CD4-positive, alpha-beta T cell treated with Interleukin-17A for 1 hour (primary cell): ENCODE measurements at places on chromosomes 13 and 19.
A peak's percentile ranks its signal among the peaks of the same experiment; 100 is the strongest.

GRCh38 chr13:73934215-73934641, 200.0 kb downstream of the KLF12 start:
- no peak for DNase-seq

GRCh38 chr19:36421749-36422481, 3.5 kb upstream of the ZFP82 start:
- DNase-seq = no peak

GRCh38 chr13:23949200-23949599, 51.9 kb upstream of the C1QTNF9B start:
- no peak for DNase-seq

GRCh38 chr19:33556261-33556660, 34.7 kb upstream of the PEPD start:
- DNase-seq = no peak

GRCh38 chr13:66887088-66887487, 343.0 kb downstream of the PCDH9 start:
- DNase-seq = no peak

DNA sequence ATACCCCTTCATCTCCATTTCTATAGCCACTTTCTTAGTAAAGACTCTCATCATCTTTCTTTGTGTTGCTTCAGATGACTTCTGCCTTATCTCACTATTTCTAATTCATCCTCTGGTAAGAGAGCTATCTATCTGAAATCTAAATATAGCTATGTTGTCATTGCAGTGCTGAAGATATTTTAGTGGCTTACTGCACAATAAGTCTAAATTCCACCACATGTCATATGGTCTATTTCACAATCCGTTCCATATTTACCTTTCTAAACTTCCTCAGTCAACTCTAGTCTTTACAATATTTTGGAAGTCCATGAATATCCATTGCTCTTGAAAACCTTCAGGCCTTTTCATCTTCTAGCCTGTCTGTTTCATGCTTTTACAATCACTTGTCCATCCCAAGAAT, 465.1 kb upstream of the SLC10A2 start:
- no peak for DNase-seq

DNA sequence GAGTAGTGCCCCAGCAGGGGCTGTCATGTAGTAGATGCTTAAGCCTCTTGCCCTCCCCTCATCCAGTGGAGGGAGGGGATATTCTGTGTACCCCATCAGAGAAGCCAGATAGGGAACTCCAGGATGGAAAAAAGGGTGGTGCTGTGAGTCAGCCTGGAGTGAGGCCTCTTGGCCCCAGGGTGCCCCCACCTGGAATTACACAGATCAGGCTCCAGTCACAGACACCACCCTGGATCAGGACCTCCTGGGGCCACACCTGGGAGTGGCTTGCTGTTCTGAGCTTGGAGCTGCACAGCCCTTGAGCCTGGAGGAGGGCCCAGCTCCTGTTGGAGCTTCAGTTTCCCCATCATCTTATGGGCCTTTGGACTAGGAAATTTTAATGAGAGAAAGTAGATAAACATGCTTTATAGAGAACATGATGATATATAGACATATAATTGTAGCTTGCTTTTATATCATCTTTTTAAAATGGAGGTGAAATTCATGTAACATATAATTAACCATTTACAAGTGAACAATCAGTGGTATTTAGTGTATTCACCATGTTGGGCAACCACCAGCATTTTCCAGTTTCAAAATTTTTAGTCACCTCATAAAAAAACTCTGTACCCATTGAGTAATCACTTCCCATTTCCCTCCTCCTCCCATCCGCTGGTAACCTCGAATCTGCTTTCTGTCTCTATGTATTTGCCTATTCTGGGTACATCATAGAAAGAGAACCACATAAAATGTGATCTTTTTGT, 24.6 kb downstream of the CYP4F22 start:
- no peak for DNase-seq

GRCh38 chr19:11171144-11171543, 15.6 kb upstream of the SPC24 start:
- DNase-seq = no peak

- DNase-seq = no peak
Observed at GRCh38 chr13:84077271-84077670, 195.0 kb upstream of the SLITRK1 start.

DNA sequence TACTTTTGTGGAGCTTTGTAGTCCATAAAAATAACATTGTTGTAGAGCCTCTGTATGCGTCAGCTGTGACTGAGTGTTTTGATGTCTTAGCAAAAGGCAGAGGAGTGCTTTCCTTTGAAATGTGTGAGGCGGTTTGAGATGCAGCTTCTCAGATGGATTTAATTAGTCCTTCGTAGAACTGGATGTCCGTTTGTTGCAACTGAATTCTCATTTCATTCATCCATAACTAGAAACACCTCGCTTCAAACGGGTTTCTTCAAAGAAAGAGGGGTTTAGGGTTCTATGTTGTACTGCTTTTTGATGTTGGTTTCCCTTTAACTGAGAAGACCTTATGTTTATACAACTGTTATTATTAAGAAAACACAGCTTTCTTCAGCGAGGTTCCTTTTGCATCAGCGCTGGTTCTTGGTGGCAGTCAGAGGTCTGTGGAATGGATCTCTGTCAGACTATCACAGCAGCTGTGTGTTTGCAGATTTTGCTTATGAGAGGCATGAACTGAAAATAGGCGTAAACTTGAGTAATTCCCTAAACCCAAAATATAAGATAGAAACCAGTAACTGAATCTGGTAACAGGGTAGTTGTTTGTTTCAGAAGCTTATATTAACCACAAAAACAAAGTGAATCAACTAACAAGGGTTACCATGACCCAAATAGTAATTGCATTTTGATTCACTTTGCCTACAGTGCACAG, 194.4 kb downstream of the GGACT start:
- DNase-seq = no peak

DNA sequence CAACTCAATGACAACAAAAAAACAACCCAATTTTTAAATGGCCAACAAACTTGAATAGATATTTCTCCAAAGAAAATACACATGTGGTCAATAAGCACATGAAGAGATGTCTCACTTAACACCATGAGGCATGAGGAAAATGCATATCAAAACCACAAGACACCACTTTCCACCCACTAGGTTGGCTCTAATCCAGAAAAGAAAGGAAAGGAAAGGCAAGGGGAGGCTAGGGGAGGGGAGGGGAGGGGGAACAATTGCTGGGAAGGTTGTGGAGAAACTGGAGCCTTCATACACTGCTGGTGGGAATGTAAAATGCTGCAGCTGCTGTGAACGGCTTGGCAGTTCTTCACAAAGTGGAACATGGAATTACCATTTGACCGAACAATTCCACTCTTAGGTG, 854.3 kb downstream of the UQCRFS1 start:
- no peak for DNase-seq

DNA sequence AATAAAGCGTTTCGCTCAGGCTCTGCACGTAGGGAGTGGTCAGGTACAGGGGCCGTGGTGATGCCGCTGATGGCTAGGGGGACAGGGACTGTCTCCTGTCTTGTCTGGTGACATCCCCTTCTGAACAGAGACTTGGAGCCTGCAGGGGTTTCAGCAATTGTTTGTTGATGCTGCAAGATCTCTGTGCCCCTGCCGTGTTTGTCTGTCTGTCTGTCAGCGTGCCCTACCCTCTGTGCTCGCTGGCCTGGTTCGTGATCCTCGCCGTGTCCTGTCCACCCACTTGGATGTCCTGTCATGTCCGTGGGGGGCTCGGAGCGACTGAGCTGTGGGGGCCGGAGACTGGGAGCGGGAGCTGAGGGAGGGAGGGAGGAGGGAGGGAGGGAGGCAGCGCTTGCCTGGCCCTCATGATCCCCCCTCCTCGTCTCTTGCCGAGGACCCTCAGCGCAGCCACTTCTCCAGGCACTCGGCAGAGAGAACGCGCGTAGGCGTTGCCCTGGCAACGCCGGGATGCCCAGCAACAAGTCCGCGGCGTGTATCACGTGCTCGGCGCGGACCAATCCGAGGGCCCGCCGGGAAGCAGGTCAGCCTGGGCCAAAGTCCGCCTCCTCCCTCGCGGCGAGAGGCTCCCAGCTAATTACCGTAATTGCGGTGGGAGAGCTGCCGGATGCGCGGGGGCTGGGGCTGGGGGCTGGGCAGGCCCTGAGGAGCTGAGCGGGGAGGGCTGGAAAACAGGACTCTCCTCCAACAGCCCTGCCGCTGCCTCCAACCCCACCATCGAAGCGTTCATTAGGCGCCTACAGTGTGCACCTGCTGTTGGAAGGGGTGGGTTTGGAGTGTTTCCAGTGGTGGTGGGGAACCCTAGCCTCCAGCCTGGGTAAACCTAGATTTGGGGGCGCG, 31.9 kb upstream of the FEM1A start:
- peak; percentile 73 for DNase-seq

DNA sequence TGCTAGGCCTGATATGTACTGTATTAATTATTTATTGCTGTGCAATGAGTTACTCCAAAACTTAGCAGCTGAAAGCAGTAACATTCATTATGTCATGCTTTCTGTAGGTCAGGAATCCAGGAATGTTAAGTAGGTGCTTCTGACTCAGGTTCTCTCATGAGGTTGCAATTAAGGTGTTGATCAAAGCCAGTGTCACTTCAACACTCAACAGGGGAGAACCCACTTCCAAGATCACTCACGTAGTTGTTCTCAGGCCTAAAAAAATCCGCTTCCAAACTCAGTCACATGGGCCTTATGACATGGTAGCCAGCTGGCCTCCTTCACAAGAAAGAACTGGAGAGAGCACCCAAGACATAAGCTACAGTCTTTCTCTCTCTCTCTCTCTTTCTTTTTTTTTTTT, 211.1 kb upstream of the NBEA start:
- DNase-seq = no peak

GRCh38 chr13:41419206-41419605, 38.1 kb upstream of the RGCC start:
- no peak for DNase-seq

- DNase-seq = no peak
Observed at GRCh38 chr19:1110809-1111640, 7.2 kb downstream of the GPX4 start.

- DNase-seq = no peak
Observed at GRCh38 chr13:30496147-30496546, 30.4 kb upstream of the HMGB1 start.

DNA sequence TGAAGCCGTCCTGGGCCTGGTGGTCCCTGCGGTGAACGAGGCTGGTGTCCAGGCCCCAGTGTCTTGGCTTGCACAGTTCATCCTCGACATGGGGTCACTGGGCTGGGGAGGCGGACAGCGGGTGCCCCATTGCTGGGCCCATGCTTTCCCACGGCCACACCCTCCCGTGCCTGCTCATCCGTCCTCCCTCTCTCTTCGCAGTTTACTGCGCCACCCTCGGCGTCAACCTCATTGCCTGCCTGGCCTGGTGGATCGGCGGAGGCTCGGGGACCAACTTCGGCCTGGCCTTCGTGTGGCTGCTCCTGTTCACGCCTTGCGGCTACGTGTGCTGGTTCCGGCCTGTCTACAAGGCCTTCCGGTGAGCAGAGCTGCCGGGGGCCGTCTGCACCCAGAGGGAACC, 12.7 kb downstream of the ADAT3 start:
- DNase-seq = no peak

- peak; percentile 59 for DNase-seq
Observed at GRCh38 chr19:917323-918151, at the start of gene KISS1R. Gene KISS1R (plus strand): TSS chr19:917333. CDS start chr19:917503, 170 bp downstream.

GRCh38 chr19:40256512-40256911, 28.6 kb downstream of the AKT2 start:
- no peak for DNase-seq

- no peak for DNase-seq
Observed at GRCh38 chr13:62924395-62924794, 1508.7 kb upstream of the PCDH20 start.

DNA sequence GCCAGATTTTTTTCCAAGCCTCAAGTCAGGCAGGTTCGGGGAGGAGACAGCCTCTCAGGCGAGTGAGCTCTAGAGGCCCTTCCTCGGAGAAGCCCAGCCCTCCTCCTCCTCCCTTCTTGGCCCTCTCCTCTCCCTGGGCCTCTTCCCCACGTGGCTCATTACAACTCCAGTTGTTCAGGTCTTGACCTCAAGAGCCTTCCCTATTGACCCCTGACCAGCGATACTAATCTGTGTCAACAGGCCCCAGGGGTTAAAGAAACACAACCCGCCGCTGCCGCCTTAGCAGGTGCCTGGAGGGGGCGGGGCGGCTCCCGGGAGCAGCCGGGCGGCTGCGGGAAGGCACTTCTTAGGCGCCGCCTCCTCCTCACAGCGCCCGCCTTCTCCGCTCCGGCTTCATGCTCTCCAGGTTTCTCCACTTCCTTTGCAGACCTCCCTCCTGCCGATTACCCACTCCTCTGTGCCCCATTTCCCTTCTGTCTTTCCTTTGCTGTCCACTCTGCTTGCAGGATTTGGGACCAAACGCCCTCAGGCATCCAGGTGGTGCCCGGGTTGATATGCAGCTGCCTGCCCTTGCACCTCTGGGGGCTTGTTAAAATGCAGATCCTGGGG, 51.0 kb downstream of the LYL1 start:
- DNase-seq = no peak

- DNase-seq = no peak
Observed at GRCh38 chr19:33683881-33684537, 62.3 kb downstream of the CHST8 start.

GRCh38 chr19:29677001-29677817, 11.9 kb downstream of the PLEKHF1 start:
- DNase-seq = no peak

GRCh38 chr13:112894673-112895481, 74.1 kb upstream of the MCF2L start:
- no peak for DNase-seq

- DNase-seq = no peak
Observed at GRCh38 chr13:87058786-87059329, 612.3 kb upstream of the SLITRK5 start.

- DNase-seq = no peak
Observed at GRCh38 chr13:34372581-34372980, 554.6 kb downstream of the RFC3 start.
